ENCODE measurements at places on chromosomes 12 and 14.
A peak's percentile ranks its signal among the peaks of the same experiment; 100 is the strongest.

DNA sequence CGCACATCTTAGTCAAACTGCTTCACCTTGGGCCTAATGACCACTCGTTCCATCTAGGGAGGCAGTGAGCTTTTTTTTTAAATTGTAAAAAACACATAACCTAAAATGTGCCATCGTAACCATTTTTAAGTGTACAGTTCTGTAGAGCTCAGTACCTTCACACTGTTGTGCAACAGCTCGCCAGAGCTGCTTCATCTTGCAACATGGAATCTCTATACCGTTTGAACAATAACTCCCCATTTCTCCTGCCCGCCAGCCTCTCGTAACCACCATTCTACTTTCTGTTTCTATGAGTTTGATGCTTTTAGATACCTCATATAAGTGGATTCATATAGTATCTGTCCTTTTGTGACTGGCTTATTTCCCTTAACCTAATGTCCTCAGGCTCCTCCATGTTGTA is 196.2 kb downstream of the CHST11 start:
- no peak for DNase-seq

DNA sequence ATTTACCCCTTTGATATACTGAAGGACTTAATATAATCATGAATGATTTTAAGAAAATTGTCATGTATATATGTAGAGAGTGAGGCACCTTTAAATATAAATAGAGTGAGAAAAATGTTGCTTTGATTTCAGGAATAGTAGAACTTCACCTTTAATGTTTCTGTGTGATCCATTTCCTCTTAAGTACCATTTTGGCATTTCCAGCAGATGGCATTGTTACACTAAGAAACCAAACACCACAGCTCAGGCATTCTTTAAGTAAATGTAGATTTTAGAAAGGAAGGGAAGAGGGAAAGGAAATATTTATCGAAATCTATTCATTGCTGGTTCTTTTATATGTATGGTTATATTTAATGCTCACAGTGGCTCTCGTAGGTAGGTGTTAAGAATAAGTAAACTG is 556.7 kb upstream of the FBXO33 start:
- peak; percentile 28 for DNase-seq

DNA sequence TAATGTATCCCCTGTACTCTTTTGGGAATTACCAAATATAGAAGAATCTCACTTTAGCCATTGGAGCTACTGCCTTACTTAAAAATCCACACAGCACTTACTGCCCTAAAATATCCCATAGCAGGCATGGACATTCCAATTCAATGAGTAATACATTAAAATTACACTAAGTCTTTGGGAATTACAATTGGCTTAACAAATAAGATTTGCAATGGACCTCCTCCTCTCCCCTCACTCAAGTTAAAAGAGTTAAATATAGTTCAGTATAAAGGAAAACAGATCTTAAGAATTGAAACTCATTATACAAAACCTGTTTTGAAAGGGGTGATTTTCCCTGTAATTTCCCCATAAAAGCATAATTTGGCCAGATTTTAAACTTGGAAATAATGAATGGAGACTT is 477.1 kb downstream of the SLC16A7 start:
- peak; percentile 62 for DNase-seq

DNA sequence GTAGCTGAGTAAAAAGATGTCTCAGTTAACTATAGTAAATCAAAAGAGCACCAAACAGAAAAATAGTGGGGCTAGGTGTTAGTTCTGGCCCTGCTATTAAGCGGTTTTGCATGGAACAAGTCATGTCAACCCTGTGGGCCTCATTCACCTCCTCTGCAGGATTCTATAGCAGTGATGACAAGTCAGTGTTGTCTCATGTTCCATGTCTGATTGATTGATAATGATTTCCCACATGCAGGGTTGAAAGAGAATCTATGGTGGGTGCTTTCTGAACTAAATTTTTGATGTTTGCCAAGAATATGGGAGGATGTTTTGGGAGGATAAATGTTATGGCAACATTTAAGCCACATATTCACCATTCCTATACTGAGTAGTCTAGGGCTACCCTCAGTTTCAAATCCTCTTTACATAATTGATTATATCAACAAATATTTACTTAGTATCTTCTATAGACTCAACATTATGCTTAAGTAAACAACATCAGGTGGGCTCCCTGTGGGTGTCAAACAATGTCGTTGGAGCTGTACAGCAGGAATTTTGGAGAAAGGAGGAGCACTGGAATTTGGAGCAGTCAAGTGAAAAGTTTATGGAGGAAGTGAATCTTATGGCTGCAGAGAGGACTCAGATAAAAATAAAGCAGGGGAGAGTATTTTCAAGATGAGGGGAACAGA is 48.6 kb downstream of the IRAK3 start:
- no peak for DNase-seq

DNA sequence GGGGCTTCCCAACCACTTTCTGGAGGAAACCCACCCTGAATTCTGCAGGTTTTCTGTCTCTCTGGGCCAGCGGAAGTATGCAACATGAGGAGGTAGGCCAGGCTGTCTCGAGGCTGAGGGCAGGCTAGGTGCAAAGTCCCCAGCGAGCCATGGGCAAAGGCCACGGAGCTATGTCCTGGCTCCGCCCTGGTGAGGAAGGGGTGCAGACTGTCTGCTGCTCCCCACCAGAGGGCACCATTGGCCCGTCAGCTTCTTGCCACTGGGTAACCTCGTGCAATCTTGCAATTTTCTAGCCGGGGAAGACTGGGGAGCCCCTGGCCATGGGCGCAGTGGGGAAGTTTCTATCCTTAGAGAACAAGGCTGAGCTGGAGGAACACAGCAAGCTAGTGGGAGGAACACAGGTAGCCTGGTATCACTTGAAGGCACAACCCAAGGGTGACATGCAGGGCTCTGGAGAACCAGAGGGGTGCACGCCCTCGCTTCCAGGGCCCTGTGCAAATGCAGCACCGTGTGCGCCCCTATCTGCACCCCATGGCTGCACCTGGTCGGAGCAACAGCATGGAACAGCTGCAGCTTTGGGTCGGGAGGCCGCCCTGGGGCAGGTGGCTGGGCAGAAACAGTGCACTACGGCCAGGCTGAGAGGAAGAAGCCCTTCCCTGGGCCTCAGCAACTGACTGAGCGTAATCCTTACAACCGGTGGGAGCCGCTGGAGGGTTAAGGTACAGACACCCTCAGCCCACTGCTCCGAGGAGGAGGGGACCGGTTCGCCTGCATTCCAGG is 27.6 kb upstream of the RPLP0 start:
- DNase-seq = peak; percentile 79

Measured in HT1080 (cell line).